ENCODE measurements at places on chromosomes 16 and 17.

GRCh38 chr17:15245054-15245453 lies 20.1 kb downstream of the PMP22 start:
- DNase-seq: no peak

GRCh38 chr16:77613095-77613494 lies 109.2 kb upstream of the NUDT7 start:
- DNase-seq: no peak

- DNase-seq: no peak
Observed at GRCh38 chr17:47843391-47843730, 2.3 kb upstream of the SCRN2 start.

GRCh38 chr17:3029213-3029913 lies 34.0 kb downstream of the OR1D5 start:
- DNase-seq: no peak

GRCh38 chr16:55588799-55589198 lies 22.3 kb downstream of the CAPNS2 start:
- no peak for DNase-seq

DNA sequence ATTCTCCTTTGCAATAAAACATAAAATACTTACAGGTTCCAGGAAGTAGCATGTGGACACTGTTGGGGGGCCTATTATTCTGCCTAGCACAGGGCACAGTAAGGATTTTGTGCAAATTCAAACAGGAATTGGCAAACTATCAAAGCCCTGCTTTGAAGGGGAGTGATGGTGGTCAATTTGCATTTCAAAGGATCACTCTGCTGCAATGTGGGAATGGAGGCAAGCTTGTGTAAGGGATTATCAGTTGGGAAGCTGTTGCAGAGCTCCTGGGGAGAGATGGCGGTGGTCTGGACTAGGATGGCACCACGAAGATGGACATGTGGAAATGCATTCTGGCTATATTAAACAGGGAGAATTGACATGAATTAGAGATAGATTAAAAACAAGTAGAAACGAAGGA lies 990.7 kb upstream of the RBFOX1 start:
- no peak for DNase-seq

DNA sequence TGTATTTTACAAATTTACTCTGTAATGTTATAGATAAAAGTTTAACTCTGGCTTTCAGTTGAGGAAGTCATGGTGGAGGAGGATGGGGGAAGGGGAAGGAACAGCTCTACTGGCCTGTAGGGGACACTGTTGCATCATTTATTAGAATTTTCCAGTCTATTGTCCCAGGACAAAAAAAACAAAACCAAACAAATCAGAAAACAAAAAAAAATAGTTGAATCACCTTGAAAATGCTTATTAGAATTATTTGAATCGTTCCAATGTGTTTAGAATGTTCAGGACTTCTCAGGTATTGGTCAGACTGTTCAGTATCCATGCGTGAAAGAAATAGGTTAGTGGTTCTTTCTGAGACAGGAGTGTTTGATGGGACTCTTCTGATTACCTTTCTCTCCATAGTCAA lies 242.0 kb downstream of the FTO start:
- DNase-seq: no peak

GRCh38 chr17:44097110-44097958 lies 26.1 kb downstream of the HDAC5 start:
- no peak for DNase-seq

- no peak for DNase-seq
Observed at GRCh38 chr17:58956997-58957724, 149.5 kb downstream of the TRIM37 start.

DNA sequence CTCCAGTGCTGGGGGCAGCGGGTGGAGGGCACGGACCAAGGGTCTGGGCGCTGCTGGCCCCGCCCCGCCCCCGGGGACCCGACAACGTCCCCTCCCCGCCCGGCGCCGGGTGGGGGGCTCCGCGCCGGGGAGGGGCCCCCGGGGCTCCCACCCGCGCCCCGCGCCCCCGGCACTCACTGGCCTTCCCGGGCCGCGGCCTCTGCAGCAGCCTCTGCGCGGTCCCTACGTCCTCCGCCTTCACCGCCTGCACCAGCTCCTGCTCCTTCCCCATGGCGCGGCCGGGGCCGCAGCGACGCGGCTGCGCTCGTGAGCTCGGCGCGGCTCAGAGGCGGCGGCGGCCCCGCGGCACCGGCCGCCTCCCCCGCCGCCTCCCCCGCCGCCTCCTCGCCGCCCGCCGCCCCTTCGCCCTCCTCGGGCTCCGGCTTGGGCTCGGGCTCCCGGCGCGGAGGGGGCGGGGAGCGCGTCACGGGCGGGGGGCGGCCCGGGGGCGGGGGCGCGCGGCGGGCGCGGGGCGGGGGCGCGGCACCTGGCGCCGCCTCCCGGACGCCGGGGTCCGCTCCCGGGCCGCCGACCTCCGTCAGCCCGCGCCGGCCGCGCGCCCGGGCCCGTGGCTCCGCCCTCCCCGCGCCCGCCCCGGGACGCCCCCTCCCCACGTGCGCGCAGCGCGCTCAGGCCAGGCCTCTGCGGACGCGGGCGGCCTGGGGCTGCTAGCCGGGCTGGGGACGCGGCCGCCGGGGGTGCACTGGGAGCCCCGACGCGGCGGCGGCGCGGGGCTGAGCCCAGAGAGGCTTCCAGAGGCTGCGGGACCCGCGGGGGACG lies at the start of gene CASKIN1:
Gene CASKIN1 (minus strand): TSS at position 444 of the 819 bp plus-strand sequence. CDS start 173 bp downstream, at position 271.
- DNase-seq: no peak

DNA sequence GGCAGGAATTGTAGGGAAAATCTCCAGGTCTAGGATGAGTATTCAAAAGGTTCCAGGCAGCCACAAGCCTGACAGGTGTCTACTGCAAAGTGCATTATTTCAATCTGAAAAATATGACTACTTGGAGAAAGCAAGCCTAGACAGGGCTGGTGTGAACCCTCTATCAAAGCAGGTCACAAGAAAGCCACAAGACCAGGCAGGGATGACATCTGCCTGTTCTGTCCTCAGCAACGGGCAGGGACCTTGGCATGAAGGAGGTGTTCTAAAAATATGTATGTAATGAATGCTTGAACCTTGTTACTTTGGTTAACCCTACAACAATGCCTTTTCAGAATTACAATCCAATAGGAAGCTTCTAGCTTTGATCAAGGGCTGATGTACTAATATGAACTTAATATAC lies 1.2 kb upstream of the COX6A2 start:
- DNase-seq: no peak

DNA sequence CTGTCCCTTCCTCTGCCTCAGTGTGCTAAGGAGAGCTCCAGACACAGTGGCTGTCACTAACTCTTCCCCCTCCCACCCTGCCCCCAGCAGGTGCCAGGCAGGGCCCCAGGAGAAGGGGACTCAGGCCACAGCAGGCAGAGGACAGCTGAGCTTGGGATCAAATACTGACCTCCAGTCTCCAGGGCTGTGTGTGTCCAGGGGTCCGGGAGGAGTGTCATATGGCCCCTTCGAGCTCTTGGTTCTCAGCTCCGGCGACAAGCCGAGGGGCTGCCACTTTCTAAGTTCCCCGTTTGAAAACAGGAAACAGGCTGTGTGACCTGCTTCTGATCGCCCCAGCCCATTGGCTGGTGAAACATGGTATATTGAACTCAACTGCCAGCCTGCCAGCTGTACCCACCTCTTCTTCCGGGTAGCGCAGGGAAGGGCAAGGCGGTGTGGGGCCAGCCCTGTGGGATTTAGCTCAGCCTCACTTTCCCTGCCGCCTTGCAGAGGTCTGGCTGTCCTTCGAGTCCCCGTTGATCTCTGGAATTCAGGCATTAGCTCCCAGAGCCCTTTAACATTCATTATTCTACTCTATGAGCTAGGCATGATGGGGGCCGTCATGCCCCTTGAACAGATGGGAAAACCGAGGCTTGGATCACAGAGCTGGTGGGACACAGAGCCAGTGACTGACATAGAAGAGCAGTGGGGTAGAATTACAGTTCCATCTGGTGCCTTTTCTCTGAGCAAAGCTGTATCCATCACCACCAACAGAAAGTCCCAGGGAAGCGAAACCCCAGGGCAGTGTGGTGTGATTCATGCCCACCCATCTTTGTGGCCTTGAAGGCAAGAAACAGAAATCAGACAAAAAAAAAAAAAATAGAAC lies at the start of gene SNX20:
Gene SNX20 (minus strand): TSS at position 292 of the 865 bp plus-strand sequence. CDS start 3,786 bp downstream, outside the sequence.
- peak; percentile 35 for DNase-seq

DNA sequence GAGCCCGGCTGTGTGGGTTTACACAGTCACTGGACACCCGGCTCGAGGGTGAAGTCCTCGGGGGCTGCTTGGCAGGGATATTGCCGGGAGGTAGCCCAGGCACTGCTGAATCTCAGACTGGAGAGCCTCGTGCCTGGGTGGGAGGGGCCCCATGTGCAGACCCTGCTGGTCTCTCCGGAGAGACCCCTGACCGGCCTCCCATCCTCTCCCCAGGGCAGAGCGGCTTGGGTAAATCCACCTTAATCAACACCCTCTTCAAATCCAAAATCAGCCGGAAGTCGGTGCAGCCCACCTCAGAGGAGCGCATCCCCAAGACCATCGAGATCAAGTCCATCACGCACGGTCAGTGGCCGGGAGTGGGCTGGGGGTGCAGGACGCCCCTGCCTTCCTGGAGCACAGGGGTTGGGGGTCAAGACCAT lies 346.5 kb downstream of the SEC14L1 start:
- DNase-seq: no peak

DNA sequence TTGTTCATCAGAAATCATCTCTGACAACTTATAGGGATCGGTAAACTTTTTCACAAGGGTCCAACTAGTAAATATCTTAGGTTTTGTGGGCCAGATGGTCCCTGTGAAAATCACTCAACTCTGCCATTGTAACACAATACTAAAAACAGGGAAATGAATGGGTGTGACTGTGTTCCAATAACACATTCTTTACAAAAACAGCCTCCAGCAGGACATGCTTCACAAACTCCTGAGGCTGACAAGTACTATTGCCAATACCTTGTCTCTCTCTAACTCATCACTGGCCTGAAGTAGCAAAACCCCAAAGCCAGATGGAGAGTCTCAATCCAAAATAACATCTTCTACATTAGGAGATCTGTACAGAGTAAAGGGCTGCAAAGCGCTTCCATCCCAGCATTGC lies 312.3 kb downstream of the TOX3 start:
- DNase-seq: no peak

- no peak for DNase-seq
Observed at GRCh38 chr17:38916771-38917170, 8.6 kb upstream of the LASP1NB start.

DNA sequence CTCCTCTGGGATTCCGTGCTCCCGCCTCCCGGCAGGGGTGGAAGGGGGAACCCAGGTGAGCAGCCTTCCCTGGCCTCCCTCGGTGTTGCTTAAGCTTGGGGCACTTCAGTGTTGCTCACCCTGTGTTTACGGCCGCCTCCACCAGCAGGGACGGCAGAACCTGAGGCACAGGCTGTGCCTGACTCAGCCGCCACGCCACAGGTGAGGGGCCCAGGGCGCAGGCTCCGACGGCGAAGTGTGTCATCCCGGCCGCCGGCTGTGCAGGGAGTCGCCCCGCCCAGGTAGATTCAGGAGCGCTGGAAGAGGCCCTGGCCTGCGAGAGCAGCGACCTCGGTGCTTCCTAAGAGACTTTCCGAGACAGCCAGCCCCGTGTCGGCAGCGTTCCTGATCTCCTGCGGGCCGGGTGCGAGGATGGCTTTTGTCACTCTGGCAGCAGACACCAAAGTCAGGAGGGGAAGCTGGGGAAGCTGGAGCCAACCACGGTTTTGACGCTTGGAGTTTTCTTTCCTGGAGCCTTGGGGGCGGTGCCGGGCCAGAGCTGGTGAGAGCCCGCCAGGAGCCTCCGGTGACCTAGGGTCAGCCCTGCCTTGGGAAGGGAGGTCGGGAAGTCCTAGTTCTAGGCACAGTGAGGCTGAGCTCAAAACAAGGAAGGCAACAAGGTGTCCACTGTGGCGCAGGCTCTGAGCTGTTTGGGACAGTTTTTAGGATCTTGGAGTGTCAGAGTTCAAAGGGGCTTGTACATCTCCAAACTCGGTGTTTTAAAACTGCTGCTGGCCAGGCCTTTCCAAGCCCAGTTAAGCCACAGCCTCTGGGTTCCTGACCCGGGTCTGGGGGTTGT lies 2.1 kb downstream of the GSE1 start:
- DNase-seq: no peak

DNA sequence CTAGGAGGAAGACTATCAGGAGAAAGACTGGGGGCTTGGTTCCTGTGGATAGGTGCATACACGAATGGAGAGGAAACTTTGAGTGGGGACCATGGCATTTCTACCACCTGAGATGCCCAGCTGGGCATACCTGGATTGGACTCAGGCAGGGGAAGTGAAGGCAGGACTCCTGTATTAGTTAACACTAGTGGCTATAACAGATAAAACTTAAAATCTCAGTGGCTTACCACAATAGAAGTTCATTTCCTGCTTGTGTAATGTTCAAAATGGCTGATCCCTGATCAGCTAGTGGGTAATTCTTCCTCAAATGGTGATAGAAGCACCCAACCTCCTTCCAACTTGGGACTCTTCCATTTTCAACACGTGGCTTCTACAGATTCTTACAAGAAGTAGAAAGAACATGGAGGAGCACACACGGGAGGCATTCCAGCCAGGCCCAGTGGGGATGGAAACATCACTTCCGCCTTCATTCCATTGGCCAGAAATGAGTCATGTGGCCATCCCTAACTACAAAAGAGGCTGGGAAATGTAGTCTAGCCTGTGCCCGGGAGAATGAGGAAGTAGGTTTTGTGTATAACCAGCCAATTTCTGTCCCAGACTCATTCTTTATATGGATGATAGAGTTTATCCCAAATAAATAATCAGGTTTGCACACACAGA lies 112.1 kb downstream of the UTP18 start:
- no peak for DNase-seq

- no peak for DNase-seq
Observed at GRCh38 chr17:82148997-82149396, 51.0 kb upstream of the FASN start.

DNA sequence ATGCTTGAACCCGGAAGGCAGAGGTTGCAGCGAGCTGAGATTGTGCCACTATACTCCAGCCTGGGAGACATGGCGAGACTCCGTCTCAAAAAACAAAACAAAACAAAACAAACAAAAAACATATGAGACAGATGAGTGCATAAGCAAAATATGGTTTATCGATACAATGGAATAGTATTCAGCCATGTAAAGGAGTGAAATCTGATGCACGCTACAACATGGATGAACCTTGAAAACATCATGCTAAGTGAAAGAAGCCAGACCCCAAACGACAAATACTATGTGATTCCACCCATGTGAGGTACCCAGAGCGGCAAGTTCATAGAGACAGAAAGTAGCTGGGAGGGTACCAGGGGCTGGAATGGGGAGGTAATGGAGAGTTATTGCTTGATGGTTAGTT lies 6.8 kb downstream of the PLCD3 start:
- DNase-seq: no peak

- DNase-seq: no peak
Observed at GRCh38 chr17:17395246-17395802, 81.5 kb upstream of the MED9 start.

GRCh38 chr16:4652561-4652960 lies 27.9 kb downstream of the MGRN1 start:
- DNase-seq: no peak

- no peak for DNase-seq
Observed at GRCh38 chr16:27334192-27334764, 20.5 kb downstream of the IL4R start.

- no peak for DNase-seq
Observed at GRCh38 chr17:69451416-69452394, 37.2 kb downstream of the MAP2K6 start.

DNA sequence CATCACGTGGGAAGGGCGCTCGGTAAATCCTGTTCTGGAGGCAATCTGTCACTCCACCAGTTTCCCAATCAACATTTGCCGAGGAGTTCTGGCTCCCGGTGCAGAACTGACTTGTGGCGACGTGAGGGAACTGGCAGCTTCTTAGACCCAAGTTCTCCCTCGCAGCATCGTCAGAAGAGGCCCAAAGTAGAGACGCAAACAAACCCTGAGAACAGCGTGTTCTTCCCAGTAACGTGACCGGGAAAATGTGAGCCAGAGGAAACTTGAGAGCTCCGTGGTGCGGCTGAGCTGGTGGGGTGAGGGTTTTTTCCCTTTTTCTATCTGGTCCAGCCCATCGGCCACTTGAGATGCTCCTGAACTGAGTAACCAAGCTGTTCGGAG lies 158.9 kb upstream of the CACNG5 start:
- DNase-seq: no peak

Data from activated CD4-positive, alpha-beta T cell treated with anti-CD3 and anti-CD28 coated beads for 24 hours (primary cell).